ENCODE measurements at places on chromosomes 4 and X.

DNA sequence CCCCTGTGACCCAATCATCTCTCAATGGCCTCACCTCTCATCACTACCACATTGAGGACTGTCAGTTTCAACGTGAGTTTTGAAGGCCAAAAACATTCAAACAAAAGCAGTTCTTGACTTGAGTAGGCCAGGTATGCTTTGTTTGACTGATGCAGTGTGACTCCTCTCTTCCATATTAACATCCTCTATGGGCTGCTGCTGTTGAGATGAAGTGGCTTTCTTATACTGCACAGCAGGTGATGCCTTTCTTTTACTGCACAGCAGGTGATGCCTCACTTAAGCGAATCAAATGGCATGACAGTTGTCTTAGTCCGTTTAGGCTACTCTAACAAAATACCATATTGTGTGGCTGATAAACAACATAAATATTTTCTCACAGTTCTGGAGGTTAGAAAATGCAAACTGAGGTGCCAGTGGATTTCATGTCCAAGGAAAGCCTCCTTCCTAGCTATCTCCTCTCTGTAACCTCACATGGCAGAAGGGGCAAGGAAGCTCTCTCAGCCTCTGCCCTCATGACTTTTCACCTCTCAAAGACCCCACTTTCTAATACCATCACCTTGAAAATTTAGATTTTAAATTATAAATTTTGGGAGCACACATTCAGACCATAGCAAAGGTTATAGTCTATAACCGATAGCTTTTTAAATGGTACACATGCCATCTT, 2267.9 kb upstream of the AGA start:
- no peak for DNase-seq

DNA sequence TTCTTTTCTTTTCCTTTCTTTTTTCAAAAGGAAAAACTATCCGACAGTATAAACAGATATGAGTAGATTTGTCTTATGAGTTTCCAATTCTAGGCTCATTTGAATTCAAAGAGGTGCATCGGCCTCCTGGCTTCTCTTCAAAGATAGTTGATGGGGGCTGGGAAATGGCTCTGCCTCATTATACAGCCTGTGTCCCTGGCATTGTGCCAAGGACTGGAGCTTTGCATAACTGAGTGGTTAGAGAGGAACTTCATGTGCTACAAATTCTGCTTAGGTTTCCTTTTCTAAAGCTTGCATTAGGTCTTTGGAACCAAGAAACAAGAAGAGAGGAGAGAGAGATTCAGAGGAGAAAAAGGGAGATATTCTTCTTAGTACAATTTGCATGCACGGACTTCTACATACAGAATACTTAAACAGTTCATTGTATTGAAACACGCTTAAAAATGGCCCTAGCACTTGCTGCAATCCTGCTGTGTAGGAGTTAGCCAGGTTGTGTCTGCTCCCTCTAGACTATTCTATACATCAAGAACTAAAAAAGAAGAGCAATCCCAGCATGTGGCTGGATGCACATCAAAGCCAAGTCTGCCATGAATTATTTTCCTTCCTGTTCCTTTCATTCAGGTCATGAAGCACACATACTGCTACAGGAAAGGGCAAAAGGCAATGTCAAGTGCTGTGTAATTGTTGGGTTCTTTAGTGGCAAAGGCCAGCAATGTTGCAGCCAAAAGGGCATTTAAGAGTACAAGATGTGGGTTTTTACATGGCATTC, 70.9 kb downstream of the INTS12 start:
- DNase-seq: no peak

GRCh38 chr4:126369076-126369475, 1054.3 kb downstream of the FAT4 start:
- no peak for DNase-seq

DNA sequence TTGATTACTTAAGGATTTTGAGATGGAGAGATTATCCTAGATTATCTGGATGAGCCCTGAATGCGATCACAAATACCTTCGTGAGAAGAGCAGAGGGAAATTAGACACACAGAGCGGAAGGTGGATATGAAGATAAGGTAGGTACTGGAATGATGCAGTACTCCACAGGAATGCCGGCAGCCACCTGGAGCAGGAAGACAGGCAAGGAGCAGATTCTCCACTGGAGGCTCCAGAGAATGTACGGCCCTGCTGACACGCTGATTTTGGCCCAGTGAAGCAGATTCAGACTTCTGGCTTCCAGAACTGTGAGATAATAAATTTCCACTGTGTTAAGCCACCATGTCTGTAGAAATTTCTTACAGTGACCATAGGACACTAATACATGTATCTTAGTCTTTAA, 79.4 kb upstream of the PITX2 start:
- DNase-seq: no peak

DNA sequence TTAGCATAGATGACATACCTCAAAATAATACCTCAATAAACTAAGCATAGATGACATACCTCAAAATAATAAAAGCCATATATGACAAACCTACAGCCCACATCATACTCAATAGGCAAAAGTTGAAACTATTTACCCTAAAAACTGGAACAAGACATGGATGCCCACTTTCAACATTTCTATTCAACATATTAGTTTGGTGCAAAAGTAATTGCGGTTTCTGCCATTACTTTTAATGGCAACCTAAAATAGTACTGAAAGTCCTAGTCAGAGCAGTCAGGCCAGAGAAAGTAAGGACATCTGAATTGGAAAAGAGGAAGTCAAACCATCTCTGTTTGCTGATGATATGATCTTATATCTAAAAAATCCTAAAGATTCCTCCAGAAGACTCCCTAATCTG, 250.4 kb downstream of the RAB28 start:
- DNase-seq: no peak

DNA sequence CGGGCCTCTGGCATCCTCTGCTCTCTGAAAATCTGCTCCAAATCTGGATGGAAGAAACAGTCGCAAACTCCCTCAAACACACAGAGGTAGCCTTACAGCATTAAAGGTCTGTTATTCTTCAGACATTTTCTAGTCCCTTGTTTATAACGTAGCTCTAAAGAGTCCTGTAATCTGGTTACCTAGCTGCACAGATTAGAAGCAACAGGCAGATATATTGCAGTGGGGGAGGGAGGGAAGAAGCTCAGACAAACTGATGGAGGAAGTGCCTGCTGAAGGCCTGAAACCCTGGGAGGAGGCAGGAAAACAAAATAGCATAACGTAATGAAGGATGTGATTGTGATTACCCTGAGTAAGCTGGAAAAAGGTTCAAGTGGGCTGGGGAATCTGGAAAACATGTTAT, 39.4 kb downstream of the ZCCHC12 start:
- no peak for DNase-seq

- no peak for DNase-seq
Observed at GRCh38 chrX:74351760-74352159, 47.8 kb downstream of the ZCCHC13 start.

- DNase-seq: no peak
Observed at GRCh38 chr4:182809417-182810102, 107.6 kb downstream of the DCTD start.

- no peak for DNase-seq
Observed at GRCh38 chrX:13198762-13199064, 121.1 kb downstream of the ATXN3L start.

DNA sequence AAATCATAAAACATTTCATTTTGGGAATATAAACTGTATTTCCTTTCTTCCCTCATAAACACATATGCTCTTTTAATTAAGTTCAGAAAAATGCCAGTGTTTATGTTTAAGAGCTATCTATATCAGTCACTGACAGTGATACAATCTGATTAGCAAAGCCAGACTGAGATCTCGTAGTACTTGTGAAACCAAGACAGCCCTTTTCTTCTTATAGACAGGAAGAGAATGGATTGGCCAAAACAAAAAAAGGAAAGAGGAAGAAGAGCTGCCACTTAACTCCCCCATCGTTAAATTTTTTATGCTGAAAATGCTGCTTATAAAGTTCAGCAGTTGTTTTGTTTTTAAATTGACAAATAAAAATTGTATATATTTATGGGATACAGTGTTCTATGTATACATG, 87.4 kb downstream of the PLAC1 start:
- DNase-seq: no peak

DNA sequence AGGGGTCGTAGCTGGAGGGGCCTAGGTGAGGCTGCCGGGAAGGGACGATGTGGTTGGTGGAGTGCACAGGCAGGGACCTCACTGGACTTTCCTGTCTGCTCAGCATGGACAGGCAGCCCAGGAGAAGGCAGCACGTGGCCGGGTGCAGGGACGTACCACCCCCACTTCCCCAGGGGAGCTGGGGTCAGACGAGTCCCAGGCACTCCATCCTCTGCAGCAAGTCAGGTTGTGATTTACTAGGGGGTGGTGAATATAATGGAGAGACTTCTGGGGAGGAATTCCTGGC, 1.5 kb upstream of the CTBP1 start:
- no peak for DNase-seq

GRCh38 chrX:10519278-10519677, 101.1 kb downstream of the MID1 start:
- DNase-seq: no peak

DNA sequence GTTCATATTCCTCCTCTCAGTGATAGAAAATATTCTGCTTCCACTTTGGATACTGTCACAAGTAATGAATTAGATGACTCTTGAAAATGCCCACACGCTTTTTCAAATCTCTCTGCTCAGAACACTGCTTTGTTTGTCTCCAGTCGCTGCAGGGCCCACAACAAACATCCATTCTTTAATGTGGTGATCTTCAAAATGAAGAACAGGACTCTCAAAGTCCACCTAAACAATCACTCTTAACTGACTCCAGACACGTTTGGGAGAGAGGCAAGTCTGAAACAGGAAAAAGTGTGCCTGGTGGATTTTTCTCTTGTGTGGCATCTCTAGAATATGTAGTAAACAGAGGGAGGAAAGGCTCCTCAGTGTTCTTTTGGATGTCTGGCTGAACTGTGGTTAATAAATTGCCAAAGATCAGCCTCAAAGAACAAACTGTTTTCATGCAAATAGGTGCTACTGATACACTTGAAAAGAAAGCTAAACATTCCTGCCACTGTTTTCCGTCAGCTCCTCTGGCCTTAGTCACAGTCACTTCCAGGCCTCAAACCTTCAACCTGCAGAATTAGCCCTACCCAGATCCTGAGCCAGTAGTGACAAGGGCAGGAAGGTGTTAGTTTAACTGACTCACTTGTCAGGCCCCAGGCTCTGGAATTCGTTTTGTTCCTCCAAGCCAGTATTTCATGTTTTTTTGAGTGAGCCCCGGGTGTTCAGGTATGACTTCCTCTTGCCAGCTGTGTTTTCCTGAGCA, 259.6 kb upstream of the GPC4 start:
- DNase-seq: peak; percentile 77

DNA sequence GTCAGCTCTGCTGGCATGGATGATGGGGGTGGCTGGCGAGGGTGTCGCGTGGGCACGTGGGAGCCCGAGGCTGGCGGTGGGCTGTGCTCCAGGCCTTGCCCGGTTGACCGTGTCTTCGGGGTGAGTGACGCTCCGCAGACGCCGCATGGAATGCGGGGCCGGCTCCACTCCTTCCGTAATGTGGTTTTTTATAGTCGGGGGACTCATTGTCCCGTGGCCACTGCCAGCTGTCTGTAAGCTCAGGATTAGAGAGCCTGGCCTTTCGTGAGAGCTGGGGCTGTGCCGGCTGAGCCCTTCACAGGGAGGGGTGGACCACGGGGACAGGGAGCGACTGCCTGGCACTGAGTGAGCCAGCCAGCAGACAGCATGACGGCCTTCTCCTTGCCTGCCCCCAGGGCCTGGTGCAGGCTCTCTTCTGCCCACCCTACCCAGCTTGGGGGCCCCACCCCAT, 20.4 kb downstream of the DOK7 start:
- no peak for DNase-seq
